ENCODE measurements at places on chromosomes 2 and 18. TPM values are rescaled to one million over a fixed set of nuclear protein-coding genes. Genes with fewer than 3 reads are reported as not detected.

SCG2 gene
- 0.37 TPM for total RNA-seq

ASB18 gene
- total RNA-seq, result not detected

SLC16A14 gene
- total RNA-seq, result 0.68 TPM

DES gene
- total RNA-seq, result 12,373 TPM

ZFP36L2 gene
- 254 TPM for total RNA-seq

KIAA2012 gene
- not detected for total RNA-seq

IL36G gene
- not detected for total RNA-seq

DNA sequence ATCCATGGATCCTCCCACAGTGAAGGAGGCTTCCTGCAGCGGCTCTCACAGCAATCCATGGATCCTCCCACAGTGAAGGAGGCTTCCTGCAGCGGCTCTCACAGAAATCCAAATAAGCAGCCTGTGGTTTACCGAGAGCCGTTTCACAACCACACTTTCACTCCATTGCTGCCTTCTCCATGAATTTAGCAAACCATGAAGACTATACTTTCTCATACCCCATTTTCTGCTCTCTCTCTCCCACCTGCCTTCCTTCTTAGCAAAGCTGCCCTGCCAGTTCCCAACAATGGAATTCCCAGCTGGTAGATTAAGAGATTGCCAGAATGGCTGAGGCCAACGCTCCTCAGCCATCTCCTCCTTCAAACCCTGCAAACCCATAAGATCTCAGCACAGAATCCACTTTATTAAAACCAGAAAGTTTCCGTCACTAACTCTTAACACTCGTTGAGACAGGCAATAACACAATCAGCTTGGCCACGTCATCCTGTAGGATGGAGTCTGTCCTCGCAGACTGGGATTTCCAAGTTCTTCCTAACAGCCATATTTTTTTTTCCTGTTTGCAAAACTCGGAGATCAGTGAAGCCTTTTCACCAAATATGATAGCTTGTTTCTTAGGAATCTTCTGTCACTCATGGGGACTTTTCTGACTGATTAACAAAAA lies 162.2 kb downstream of the PXDN start:
- DNase-seq, result no peak

DNA sequence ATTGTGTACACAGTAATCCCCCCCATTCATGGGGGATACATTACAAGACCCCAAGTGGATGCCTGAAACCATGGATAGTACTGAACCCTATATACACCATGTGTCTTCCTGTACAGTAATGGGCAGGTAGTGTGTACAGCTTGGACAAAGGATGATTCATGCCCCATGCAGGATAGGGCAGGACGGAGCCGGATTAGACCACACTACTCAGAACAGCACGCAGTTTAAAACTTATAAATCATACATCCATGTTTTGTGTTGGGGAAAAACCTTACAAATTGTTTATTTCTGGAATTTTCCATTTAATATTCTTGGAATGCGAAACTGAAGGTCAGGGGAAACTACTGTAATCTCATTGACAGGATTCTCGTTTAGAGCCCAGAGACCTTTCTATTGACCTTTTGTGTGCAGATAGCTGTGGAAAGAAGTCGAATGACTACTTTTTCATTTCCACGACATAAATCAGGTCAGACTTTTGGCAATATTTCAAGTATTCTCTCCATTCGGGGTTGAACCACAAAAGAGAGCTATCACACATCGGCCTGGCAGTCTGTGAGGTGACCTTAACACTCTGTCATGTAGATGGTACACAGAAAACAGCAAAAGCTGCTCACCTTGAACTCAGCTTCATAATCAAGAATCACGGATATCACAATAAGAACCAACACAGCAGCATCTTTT lies 9.9 kb upstream of the YPEL5 start:
- DNase-seq, result no peak

DNA sequence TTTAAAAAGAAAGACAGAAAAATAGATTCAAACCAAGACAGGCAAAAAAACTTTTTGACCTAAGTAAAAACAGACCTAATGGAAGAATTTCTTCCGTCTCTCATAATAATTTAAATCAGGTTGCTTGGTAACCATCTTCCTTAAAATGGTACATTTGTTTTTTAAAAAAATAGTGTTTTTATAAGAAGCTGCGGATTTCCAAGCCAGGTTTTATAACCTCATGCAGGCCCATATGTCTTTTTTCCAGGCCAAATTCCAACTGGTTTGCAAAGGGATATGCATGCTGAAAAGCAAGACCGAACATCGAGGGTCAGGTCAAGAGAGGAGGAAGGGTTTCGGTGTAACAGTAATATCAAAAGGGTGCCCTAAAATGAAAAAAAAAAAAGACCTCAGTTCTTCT lies 172.9 kb downstream of the MAIP1 start:
- DNase-seq, result no peak

DNA sequence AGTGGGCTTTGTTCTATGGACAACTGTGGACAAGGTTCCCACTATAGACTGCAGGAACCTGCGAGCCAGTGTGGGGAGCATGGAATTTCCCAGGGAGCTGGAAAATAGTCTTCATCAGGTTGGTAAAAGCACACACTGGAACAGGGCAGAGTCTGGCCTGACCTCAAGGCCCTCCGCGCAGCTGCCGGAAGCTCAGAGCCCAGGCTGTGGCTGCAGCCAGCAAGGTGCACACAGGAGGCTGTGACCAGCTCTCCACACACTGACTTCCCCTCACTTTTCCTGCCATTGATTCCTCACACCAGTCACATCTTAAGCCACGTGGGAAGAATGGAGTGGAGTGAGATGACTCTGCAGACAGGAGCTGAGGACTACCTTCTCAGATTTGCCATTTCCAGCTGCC lies 19.1 kb downstream of the MAL start:
- no peak for DNase-seq

GRCh38 chr2:173943738-173944137 lies 21.4 kb downstream of the SP3 start:
- no peak for DNase-seq

- DNase-seq, result no peak
These were observed 100.6 kb downstream of the ACKR3 start for GRCh38 chr2:236670235-236670620.

DNA sequence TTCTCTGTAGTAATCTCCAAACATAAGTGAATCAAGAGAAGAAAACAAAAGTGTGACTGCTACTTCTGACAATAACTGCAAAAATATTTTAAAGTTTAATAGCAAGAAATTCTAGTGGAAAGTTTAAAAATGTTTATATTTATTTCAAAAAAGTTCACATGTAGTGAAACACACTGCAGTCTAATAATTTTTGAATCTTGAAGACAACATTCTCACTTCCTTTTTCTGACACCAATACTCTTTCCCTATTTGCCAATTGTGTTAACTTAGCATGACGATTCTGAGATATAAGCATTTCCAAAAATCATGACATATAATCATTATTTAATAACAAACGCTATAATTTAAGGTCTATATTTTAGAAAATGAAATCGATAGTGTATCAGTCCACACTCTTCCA lies 429.1 kb upstream of the PKDCC start:
- DNase-seq, result no peak

GRCh38 chr2:97011977-97012569 lies 25.7 kb upstream of the FAM178B start:
- DNase-seq, result no peak

- no peak for DNase-seq
These were observed 45.6 kb downstream of the ZNF519 start for GRCh38 chr18:14086458-14087231.
